Progenitor cell of endocrine pancreas (in vitro differentiated cells): ENCODE measurements at places on chromosomes 2 and 18. TPM values are rescaled to one million over a fixed set of nuclear protein-coding genes. Genes with fewer than 3 reads are reported as not detected.
A peak's percentile ranks its signal among the peaks of the same experiment; 100 is the strongest.

GRCh38 chr2:169980643-169981042, 153.4 kb downstream of the UBR3 start:
- H3K36me3 ChIP-seq, result peaks cover 22% of the 10 kb centered on the region
- H3K27me3 ChIP-seq, result no peaks in the 10 kb centered on the region
- H3K4me1 ChIP-seq, result no peaks in the 10 kb centered on the region
- DNase-seq, result no peak
- H3K27ac ChIP-seq, result no peak overlapping the region
- no peak overlapping the region for H3K4me3 ChIP-seq

DNA sequence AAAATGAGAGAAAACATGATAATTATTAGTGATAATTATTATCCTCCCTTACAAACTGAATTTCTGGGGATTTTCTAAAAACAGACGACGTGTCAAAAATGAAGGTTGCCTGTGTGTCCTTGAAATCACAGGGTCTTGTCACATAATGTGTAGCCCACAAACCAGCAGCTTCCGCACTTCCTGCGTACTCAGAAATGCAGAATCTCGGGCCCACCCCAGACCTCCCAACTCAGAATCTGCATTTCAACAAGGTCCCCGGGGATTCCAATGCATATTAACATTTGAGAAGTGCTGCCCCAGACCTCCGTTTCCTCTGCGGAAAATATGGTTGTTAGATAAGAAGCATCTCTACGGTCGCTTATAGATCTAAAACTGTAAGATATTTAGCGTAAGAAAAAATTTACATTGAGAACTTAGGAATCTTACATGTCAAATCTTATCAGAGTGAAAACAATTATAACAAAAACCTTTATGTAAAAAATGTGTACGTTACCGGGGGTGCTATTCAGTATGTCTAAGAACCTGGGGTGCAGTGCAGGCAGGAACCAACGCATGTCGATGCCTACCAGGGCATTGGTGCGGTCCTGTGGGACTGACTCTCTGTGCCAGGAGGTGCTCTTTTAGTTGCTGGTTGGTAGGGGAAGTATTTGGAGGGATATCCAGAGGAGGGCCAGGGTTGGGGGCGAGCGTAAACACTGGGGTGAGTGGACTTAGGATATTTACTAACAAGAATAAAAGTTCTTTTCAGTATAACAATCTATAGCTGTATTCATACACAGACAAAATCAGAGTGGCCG, 15.2 kb downstream of the CDKL4 start:
- H3K27me3 ChIP-seq, result no peaks in the 10 kb centered on the region
- peak overlapping the region; percentile 45 for H3K4me3 ChIP-seq
- peaks cover 13% of the 10 kb centered on the region for H3K4me1 ChIP-seq

TMEM17 gene
- 4.8 and 5.9 TPM in 2 replicates for total RNA-seq

KCNJ3 gene
- total RNA-seq, result 9.6 TPM in 2 replicates

ST6GAL2 gene
- total RNA-seq, result 8.0 and 8.3 TPM in 2 replicates

GRCh38 chr18:54147439-54147838, 77.0 kb downstream of the MBD2 start:
- H3K27ac ChIP-seq, result no peak overlapping the region
- H3K27me3 ChIP-seq, result no peaks in the 10 kb centered on the region
- H3K4me3 ChIP-seq, result no peak overlapping the region

BCL11A gene
- 46.2 and 47.9 TPM in 2 replicates for total RNA-seq

DNA sequence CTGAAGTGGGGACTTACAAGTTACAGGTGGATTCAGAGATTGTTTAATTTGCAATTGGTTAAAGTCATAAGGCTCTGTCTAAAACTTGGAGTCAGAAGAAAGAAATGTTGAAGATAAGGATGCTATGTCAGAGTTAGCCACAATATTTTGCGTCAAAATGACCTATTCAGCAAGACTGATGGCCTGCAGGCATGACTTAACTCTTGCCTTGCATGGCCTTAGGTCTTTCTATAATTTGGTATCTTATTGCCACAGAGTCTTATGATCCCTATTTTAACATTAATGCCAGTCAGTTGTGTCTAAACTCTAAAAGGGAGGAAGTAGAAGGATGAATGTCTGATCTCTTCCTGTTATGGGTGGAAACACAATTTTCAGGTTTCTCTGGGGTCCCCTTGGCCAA, 5.2 kb upstream of the COMMD1 start:
- no peaks in the 10 kb centered on the region for H3K4me1 ChIP-seq
- no peak for DNase-seq
- no peaks in the 10 kb centered on the region for H3K27me3 ChIP-seq
- H3K36me3 ChIP-seq, result no peaks in the 10 kb centered on the region
- no peak overlapping the region for H3K4me3 ChIP-seq

- peaks cover 57% of the 10 kb centered on the region for H3K36me3 ChIP-seq
- DNase-seq, result no peak
- H3K27me3 ChIP-seq, result no peaks in the 10 kb centered on the region
- peak overlapping the region; percentile 45 for H3K27ac ChIP-seq
- no peaks in the 10 kb centered on the region for H3K4me1 ChIP-seq
These were observed 37.5 kb downstream of the SLC39A10 start for GRCh38 chr2:195694553-195694952.

- H3K36me3 ChIP-seq, result no peaks in the 10 kb centered on the region
- H3K27me3 ChIP-seq, result peaks cover 3% of the 10 kb centered on the region
- no peak overlapping the region for H3K4me3 ChIP-seq
These were observed 18.4 kb upstream of the CAB39 start for GRCh38 chr2:230694241-230694640.

DNA sequence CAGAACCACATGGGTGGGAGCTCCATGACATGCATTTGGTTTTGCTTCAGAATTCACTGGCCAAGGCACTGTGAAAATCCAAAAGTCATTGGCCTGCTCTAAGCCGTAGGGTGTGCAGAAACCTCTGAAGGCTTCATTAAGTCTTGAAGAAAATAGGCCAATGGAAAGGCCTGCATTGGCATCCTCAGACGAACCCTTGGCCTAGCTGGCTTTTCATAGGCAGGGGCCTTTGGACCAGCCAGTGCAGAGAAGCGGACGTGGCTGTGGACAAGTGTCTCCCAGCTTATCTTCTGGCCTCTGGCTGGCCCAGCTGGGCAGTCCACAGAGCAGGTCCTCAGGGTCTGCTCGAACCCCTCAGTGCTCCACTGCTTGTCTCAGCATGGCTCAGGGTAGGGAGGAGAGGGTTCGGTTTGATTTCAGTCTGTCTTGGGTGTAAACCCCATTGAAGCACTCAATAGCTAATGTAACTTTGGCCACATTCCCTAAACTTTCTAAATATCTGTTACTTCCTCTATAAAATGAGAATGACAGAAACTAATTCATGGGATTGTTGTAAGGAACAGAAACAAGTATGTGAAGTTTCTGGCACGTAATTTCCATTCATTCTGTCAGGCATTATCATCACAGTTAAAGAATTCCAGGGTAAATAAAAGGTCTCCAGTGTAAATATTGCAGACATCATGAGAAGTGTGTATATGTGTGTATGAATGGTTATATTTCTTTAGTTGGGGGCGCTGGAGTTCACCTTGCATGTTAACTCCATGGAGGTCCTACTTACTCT, 125.5 kb downstream of the TFCP2L1 start:
- peaks cover 3% of the 10 kb centered on the region for H3K36me3 ChIP-seq
- H3K4me1 ChIP-seq, result peaks cover 7% of the 10 kb centered on the region
- no peak overlapping the region for H3K4me3 ChIP-seq
- peaks cover 3% of the 10 kb centered on the region for H3K27me3 ChIP-seq
- no peak for DNase-seq
- no peak overlapping the region for H3K27ac ChIP-seq

CELF4 gene
- 4.6 and 5.5 TPM in 2 replicates for total RNA-seq

HOXD1 gene
- 0.16 TPM in 1 of 2 replicates, not detected in the other for total RNA-seq

KCNG3 gene
- 0.16 and 0.31 TPM in 2 replicates for total RNA-seq

FKBP1B gene
- total RNA-seq, result 30.5 and 33.7 TPM in 2 replicates

DNA sequence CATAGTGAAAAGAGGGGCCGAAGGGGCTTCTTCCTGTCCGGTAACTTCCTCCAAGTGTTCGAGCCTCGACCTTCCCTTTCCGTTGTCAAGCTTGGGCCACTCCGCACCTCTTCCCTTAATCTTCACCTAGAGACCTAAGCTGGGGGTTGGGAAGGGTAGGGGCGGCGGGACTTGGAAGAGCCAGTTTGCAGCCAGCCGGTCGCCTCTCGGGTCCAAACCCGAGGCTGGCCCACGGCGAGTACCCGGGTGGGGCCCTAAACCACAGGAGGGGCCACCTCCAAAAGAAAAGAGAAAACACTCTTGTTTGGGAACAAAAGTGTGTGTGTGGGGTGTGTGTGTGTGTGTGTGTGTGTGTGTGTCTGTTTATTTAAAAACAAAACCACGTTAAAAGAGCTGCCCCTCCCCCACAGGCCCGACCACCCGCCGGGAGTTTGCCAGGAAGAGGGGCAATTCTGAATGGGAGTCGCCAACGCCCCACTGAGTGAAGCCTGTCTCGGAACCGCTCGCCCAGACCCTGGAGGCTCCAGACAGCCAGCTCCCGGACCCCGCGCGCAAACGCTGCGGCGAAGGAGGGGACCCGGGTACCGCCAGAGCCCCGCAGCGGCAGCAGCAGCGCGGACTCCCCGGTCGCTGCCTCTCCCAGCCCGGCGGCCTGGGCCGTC, 488 bp upstream of the RHOB start:
- H3K4me1 ChIP-seq, result peaks cover 44% of the 10 kb centered on the region
- peak overlapping the region; percentile 64 for H3K27ac ChIP-seq
- H3K4me3 ChIP-seq, result peak overlapping the region; percentile 79
- H3K36me3 ChIP-seq, result peaks cover 2% of the 10 kb centered on the region
- no peaks in the 10 kb centered on the region for H3K27me3 ChIP-seq

- no peaks in the 10 kb centered on the region for H3K27me3 ChIP-seq
- H3K27ac ChIP-seq, result no peak overlapping the region
- H3K36me3 ChIP-seq, result no peaks in the 10 kb centered on the region
- DNase-seq, result no peak
- H3K4me1 ChIP-seq, result no peaks in the 10 kb centered on the region
- no peak overlapping the region for H3K4me3 ChIP-seq
These were observed 133.2 kb upstream of the EPHA4 start for GRCh38 chr2:221705185-221705877.

ZNF892 gene
- total RNA-seq, result 18.0 and 18.4 TPM in 2 replicates

DNA sequence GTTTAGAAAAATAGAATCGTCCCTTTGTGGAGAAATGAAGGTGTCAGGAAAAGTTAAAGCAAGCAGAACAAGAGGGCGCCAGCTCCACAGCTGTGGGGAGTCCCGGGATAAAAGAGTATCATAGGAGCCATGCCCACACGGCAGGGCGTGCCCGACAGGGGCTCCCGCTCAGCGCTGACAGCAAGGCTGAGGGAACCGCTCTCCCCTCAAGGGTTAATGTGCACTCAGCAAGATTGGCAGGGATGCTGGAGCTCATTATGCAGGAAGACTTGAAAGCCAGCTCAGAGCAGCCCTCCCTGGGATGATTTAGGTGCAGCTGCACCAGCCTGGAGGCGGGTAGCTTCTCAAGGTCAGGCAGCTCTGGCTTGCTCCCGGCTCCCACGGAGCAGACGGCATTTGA, 500.2 kb downstream of the EIPR1 start:
- no peak overlapping the region for H3K27ac ChIP-seq
- H3K4me1 ChIP-seq, result no peaks in the 10 kb centered on the region
- no peak for DNase-seq
- no peak overlapping the region for H3K4me3 ChIP-seq
- no peaks in the 10 kb centered on the region for H3K36me3 ChIP-seq
- peaks cover 4% of the 10 kb centered on the region for H3K27me3 ChIP-seq

GATA6 gene
- total RNA-seq, result 112 and 114 TPM in 2 replicates

LYG2 gene
- total RNA-seq, result not detected in 2 replicates

- no peak overlapping the region for H3K27ac ChIP-seq
- H3K27me3 ChIP-seq, result peaks cover 36% of the 10 kb centered on the region
- H3K4me3 ChIP-seq, result peak overlapping the region; percentile 39
- H3K36me3 ChIP-seq, result no peaks in the 10 kb centered on the region
- DNase-seq, result no peak
- H3K4me1 ChIP-seq, result peaks cover 30% of the 10 kb centered on the region
These were observed 1.3 kb downstream of the AOX1 start for GRCh38 chr2:200587007-200587616.

DNA sequence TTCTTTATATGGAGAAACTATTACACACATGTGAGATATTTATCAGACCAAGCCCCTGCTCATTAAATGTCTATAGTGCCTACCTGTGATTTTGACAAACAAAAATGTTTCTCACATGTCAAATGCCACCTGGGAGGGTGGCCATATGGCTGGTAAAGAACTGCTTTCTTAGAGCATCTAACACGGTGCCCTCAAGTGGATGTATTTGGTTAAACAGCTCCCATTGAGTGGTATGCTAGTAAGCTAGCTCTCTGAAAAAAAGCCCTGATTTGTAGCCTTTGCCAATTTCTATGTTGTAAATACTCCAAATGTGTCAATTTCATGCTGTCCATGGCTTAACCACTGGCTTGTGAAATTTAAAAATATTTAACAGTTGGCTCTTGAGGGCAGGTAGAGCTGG, 94.6 kb downstream of the PMAIP1 start:
- DNase-seq, result no peak
- no peak overlapping the region for H3K4me3 ChIP-seq
- no peak overlapping the region for H3K27ac ChIP-seq
- H3K36me3 ChIP-seq, result no peaks in the 10 kb centered on the region

MYCN gene
- total RNA-seq, result 15.5 and 17.6 TPM in 2 replicates

DNA sequence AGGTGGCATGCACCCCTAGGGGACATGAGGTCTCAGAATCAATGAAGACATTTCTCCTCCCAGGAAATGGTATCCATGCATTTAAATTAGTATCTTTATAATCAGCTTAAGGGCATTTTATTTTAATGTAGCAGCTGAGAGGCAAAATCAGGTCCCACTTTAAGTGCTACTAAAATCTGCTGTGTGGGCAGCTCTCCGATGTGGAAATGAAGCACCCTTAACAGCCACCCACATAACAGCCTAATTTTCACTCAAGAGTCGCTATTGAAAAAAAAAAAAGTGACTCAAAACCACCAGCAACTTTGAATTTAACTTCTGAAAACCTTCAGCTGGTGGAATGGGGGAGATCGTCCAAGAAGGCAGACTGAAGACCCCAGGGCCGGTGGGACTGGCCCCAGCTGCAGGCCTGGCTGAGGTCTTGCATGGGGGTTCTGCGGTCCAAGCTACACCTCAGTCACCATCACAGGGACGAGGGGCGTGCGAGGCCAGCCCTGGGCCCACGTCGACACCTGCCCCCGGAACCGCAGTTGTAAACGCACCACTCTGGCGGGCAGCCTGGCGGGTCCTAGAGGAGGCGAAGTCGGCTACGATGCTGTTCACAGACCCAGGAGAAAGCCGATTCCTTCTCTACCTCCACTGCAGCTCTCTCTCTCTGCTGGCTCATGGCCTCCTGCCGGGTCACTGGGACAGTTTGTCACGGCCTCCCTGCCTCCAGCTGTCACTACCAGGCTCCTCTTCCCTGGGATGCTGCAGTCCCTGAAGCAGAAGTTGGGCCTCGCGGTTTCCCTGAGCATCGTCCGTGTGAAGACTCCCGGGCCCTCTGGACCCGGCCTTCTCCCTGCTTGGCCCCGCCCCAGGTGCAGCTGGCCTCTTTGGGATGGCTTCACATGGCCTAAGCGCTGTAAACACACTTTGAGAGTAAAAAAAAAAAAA, 111.9 kb downstream of the KCNF1 start:
- no peak overlapping the region for H3K27ac ChIP-seq
- H3K27me3 ChIP-seq, result peaks cover 12% of the 10 kb centered on the region
- peaks cover 6% of the 10 kb centered on the region for H3K4me1 ChIP-seq
